NCI-H510A (cell line): ENCODE measurements at places on chromosomes 2 and 18.

DNA sequence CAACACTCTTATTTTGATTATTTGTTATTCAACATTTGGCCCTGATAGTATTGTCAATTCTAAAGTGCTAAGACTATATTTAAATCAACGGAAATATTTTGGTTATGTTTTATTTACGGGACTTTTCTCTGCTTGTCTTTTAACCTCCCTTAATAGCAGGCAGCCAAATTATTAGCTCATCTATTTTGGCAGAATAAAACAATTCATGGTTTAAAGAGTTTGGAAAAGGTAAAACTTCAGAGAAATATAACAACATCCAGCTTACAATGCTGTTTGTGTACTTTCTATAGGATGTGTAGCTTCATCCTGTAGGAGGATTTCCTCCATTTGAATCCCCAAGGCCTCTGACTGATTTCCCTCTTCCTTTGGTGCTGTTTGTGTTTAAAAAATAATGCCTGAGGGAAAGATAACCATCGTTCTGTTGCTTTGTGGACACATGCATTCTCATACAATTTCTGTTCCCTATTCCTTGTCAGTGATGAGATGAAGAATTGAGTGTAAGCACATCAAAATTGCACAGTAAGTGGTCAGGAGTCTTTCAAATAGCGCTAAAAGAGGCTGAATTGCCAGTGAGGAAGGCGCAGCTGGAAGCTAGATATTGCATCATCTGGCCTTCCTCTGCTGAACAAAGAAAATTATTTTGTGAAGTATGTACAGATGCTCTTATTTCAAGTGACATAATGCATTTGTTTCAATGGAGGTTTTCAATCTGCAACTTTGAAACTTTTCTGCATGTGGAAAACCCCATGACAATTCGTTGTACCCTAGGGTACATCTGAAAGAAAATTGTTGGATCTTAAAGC is 80.3 kb downstream of the CD28 start:
- DNase-seq = peak; percentile 49

DNA sequence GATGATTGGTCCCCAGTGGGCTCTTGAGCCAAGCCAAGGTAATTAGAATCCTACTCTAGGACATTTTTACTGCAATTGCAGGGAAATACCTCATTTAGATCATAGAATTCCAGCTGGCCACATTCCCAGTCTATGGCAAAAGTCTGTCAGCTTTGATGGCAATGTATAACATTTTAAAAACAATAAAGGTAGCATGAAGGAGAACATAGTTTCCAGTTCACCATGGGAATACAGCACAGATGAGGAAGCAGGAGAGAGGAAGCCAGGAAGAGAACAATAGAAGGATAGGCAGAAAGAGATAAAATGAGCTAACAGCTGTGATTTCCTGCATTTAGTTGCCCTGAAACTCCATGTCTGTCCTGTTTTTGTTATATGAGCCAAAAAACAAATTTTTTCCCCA is 897.3 kb upstream of the DDX18 start:
- no peak for DNase-seq

DNA sequence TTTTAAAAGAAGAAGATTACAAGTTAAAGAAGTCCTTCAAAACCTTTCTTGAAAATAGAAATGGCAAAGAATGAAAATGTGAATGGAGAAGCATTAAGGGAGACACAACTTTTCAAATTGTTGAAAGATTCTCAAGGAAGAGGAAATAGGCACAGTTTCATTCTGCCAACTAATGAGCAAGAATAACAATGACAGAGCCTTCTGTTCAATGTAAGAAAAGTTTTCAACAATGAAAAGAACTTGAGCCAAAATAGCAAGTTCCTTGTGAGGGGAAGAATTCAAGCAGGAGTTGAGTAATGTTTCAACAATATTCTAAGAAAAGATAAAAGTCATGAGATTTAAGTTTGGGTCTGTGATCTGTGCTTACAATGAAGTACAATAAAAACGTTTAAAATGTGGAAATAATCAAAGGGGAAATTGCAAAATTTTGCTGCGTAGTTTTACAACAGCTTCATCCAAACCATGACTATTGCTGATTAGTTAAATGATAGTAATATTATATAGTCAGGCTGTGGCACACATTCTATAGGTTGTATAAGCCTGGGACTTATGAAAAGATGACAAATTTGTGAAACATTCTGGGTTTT is 122.6 kb downstream of the METTL4 start:
- DNase-seq = no peak

- no peak for DNase-seq
These were observed 81.8 kb downstream of the CERKL start for GRCh38 chr2:181575024-181575649.

DNA sequence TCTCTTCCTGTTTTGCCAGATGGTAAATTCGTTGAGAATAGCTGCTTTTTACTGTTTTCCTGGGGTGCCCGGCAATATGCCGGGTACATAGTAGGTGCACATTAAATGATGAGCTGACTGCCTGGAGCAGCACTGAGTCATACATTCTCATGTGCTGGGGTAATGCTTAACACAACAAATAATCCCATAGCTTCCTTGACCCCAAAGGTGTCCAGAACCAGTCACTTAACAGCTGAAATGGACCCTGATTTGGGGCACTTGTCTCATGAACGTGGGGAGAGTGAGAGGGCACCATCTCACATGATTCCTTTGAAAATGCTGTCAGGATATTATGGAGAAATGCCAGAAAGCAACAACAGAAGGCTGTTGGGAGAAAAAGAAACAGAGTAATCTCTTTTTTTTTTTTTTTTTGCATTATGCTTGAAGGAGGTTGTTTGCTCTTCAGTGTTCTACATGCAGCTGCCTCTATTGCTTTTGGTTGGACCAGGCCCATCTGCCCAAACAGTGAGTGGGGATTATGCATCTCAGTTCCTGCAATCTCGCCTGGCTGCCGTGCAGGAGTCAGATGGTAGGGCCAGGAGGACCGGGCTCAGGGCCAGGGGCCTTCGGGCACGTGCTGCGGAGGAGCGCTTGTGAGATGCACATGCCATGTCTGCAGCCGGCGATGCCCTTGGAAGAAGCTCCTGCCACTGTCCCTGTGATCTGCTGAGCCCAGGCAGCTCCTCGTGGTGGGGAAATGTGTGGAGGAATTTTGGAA is 162.1 kb downstream of the SH3RF3 start:
- no peak for DNase-seq

- no peak for DNase-seq
These were observed 98.7 kb upstream of the VWC2L start for GRCh38 chr2:214311931-214312749.

DNA sequence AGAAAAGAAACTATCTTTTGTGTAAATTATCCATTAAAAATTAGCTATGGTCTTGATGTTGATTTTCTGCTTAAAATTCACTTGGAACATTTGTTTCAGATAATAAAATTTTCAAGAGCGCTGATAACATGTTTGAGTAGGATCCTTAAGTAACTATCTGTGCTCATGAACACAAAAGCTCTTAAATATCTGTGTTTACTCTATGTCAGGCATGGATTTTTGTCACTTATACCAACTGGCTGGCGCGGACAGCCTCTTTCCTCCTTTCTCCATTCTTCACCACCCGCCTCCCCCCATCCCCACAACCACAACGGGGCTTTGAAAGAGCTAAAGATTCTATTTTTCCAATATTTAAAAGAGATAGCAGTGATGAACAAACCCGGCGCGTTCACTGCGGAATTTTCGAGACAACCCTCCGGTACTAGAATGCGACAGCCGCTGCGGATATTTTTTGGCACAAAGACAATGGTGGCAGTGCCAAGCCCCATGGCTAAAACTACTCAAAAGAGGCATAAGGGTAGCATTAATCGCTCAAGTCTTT is 181.5 kb downstream of the TCF4 start:
- DNase-seq = peak; percentile 4

GRCh38 chr2:84832772-84833461 is 48.0 kb downstream of the TRABD2A start:
- DNase-seq = no peak

DNA sequence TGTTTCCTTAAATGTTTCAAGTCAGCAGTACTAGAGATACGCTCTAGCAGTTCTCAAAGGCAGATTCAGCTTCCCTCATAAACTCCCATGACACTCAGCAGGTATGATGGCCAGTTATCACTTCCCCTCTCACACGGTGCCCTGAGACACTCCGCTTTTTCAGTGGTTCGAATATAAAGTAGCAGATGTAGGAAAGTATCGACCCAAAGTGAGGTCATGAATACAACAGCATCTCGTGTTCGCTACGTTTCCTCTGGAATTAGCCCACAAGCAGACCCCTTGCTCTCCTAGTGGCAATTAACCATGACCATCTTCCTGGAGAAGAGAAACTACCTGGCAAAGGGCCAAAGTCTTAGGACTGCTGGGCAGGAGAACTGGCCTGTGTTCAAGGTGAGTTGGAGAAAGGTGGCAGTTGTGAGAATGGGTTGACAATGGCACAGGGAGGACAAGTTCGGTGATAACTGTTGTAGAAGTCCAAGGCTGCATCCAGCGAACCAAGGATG is 9.3 kb upstream of the AGBL5 start:
- no peak for DNase-seq

DNA sequence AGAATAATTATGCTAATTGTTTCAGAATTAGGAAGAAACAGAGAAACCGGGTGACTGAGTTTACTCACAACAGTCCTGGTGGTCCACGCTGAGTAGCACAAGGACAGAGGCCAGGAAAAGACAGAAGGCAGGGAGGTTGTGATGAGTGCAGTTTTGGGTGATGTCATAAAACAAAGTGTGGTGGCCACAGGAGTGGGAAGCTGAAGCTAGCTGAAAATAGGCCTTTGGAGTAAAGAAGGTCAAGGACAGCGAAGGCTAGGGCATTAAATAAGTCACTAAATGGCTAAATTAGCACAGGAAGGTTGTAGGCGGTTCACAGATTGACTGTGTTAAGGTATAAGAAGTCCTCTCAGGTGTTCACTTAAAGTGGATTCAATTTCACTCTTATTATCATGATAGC is 120.9 kb upstream of the TTN start:
- DNase-seq = no peak

GRCh38 chr2:173151671-173152401 is 76.2 kb downstream of the MAP3K20 start:
- DNase-seq = no peak

GRCh38 chr18:50695431-50696176 is 124.2 kb downstream of the MRO start:
- no peak for DNase-seq

- DNase-seq = no peak
These were observed 529.2 kb upstream of the ID2 start for GRCh38 chr2:8152392-8153257.

DNA sequence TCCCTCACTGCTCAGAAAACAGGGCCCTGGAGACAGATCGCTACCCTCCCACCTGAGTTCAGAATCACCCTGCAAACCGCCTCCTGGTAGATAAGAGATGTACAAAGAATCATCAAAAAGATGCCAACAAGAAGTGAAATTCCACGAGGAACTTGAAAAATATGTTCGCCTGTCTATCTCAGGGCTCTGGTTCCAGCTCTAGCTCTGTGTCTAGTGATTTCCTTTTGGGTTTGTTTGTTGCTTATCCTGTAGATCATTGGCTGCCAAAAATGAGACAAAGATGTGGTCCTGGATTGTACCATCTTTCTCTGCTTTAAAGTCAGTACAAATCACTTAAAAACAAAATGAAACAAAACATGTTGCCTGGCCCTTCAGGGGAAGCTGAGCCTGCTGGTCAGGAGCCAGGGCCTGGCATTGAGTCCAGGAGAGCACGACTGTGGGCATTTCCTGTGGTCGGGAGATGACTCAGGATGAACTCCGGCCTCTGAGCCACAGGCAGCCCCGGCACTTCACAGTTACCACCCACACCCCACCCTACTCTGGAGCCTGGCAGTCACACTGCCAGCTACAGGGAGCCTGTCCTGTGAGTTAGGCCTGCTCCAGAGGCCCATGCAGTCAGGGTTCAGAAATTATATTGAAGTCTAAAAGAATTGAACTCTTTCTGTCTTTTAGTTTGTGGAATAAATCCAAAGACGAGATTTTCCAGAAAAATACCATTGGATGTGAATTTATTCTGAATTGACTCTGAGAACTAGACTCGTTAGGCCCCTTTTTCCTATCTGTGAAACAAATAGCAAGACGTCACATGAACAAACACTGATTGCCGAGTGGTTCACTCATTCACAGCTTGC is 8.0 kb upstream of the ITGB6 start:
- no peak for DNase-seq

- no peak for DNase-seq
These were observed 17.9 kb downstream of the RAB12 start for GRCh38 chr18:8627107-8627472.

DNA sequence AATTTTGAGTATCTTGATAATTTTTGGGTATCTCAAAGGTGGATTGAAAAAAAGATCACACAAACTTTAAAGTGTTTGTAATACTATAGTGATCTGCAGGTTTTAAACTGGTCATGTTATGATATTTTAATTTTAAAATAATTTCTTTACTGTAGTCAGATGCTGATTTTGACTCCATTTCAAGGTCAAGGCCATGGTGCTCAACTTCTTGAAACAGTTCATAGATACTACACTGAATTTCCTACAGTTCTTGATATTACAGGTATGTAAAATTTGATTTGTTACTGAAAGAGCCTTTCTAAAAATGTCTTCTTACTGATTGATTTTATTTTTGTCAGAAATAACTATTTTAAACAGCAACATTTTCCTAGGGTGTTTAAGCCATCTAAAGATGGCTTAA is 33.1 kb upstream of the METAP1D start:
- DNase-seq = no peak

DNA sequence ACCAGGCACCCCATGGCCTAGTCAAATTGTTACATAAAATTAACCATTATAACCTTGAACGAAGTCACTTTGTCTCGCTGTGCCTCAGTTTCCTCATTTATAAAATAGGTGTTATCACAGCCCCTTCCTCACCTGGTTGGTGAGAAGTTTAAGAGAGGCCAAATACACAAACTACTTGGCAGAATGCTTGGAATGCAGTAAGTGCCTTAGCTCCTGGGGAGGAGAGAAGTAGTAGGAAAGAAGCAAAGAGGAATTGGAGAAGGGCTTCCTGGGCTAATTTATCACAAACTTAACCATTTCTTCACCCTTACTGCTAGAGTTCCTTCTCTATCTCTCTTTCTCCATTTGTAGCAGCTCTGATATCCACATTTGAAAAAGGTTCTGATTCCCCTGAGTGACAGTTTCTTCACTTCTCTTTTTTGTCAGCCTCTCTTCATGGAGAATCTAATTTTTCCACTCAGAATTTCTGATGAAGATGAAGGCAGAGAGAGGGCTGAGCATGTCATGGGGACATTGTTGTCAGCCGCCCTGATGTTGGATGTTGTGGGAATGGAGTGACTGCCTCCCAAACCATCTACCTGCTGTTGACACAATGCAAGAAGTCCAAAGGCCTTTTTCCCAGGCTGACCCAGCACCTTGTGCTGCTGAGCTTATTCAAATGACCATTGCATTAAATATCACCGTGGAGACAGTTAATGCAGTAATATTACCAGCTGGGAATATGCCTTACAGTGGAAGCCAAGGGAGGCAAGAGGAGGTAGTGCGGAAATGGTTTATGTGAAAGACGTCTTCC is 60.4 kb downstream of the BOD1L2 start:
- no peak for DNase-seq

DNA sequence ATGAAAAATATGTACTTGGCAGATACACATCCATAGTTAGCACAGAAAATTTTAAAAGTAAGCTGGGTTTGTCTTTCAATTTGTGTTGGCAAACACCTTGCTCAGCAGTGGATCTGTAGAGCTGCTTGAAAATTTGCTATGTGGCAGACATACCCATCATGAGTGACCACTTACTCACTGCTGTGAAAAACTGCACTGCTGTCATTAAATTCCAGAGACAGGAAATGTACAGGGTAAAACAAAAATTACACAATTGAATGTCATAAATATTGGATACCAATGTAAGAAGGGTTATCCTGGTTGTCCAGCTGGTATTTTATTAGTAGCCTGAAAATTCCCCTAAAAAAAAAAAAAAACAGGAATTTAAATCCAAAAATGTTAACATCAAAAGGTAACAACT is 24.5 kb downstream of the NIF3L1 start:
- no peak for DNase-seq

GRCh38 chr2:203656522-203657287 is 49.7 kb upstream of the CD28 start:
- DNase-seq = peak; percentile 29
